Stomach (tissue), 19 donors: ENCODE measurements at places on chromosomes 4 and X.

DNA sequence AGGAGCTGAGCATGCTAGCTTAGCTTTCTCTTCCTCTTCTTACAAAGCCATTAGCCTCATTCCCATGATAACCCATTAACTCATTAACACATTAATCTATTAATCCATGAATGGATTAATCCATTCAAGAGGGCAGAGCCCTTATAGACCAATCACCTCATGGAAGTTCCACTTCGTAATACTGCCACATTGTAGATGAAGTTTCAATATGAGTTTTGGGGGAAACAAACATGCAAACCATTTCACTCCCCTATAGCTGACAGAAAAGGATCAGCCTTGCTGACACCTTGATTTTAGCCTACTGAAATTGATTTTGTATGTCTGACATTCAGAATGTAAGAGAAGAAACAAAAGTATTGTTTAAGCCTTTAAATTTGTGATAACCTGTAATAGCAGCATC is 251.8 kb upstream of the GALNTL6 start:
- DNase-seq: no peak

- DNase-seq: no peak
These were observed 321 bp upstream of the HPRT1 start for GRCh38 chrX:134459683-134460004.

DNA sequence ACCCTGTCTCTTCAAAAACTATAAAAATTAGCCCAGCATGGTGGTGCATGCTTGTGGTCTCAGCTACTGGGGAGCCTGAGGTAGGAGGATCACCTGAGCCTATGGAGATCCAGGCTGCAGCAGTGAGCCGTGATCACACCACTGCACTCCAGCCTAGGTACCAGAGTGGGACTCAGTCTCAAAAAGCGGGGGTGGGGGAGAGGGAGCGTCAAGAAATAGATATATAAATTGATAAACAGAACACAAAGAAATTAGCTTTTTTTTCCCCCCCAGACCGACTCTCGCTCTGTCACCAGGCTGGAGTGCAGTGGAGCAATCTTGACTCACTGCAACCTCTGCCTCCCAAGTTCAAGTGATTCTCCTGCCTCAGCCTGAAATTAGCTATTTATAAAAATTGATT is 14.1 kb downstream of the PDS5A start:
- no peak for DNase-seq

DNA sequence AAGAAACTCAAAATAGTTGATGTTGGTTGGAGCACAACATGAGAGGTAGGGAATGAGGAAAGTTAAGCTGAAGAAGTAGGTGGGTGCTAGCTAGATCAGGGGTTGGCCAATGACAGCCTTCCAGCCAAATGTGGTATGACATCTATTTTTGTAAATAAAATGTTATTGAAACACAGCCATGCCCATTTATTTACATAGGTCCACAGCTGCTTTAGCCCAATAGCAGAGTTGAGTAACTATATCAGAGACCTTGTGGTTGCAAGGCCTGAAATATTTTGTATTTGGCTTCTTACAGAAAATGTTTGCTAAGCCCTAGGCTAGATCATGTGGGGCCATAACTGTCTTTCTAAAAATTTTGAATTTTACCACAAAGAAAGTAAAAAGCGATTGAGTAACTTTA is 234.9 kb upstream of the CTSO start:
- no peak for DNase-seq

DNA sequence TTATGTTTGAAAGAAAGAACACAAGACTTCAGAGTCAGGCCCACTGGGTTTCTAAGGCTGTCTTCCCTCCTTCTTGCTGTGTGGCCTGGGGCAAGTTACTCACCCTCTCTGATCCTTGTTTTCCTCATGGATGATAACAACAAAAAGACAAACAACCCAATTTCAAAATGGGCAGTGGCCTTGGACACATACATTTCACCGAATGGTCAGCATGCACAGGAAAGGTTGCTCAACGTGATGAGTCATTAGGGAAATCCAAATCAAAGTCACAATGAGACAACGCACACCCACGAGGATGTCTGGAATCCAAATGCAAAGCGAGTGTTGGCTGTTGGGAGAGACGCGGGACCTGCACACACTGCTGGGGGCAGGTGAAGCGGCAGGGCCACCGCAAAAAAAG is 50.8 kb upstream of the PPP2R2C start:
- no peak for DNase-seq

DNA sequence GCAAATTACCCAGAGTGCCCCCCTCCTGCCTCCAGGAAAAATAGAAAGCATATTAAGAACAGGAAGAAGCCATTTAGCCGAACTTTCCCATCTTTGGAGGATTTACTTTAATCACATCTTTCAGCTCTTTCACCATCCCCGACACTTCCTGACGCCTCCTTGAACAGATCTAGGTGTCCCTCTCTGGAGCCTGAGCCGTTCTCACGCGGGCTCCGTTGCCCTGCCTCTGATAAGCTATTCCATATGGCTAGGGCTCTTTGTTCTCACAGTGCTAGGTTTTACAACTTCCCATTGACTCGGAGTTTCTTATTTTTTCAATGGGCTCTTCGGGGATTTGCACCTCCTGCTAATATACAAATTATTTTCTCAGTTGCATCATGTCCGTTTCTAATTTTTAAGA is 82.1 kb upstream of the GPC4 start:
- DNase-seq: no peak
